Activated T-cell treated with anti-CD3 and anti-CD28 coated beads, Interleukin-2, amount 50 U/mL, for 4 hours (primary cell): ENCODE measurements at places on chromosomes 2 and 18.

- no peak for DNase-seq
These were observed 30.8 kb downstream of the AOX1 start for GRCh38 chr2:200616656-200617055.

DNA sequence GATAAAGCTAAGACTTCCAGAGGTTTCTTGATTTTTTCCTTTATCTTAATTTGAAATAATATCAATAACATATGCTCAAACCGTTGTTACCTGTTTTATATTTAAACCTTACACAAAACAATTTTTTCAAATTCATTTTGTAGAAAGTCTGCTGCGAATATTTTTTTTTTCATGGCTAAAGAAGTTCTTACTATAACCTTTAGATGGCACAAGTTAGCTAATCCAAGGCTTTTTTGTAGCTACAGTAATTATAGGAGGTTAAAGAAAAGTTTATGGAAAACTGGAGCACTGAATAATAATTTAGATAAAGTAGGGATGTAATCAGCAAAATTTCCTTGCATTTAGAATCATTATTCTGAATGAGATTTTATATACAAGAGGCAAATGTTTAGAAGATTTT is 78.0 kb upstream of the PNPT1 start:
- no peak for DNase-seq

- no peak for DNase-seq
These were observed 164.1 kb downstream of the DCDC2C start for GRCh38 chr2:3867469-3867868.

DNA sequence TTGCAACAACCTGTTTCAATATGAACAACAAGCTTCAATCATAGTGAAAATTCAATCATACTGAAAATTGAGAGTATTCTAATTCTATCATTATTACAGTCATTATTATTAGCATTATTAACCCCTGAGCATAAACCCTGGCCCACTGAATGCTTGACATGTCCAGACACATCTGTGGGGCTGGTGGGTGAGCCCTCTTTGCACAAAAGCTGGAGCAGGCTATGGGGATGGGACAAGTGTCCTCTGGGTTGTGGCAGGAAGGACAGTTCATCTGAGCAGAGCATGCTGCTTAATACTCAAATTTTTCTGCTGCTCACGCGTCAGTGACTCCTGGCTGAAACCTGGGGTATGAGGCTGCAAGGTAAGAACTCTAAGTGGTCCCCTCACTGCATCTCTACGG is 451.1 kb upstream of the POU3F3 start:
- no peak for DNase-seq

DNA sequence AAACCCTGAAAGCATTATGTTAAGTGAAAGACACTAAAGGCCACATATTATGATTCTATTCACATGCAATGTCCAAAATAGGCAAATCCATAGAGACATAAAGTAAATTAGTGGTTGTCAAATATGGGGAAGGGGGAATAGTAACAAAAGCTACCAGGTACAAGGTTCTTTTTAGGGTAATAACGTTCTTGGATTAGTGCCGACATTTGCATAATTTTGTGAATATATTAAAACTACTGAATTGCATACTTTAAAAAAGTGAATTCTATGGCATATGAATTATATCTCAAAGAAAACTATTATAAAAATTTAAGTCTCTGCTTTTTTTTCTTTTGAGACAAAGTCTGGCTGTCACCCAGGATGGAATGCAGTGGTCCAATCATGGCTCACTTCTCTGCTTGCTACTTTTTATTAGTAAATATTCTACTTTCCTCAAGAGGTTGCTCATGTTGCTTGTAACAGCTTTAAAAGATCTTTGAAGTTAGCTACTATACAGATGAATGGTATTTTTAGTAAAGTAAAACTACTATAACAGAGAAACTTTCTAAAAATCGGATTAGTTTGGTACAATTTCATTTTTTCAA is 2.5 kb downstream of the SESTD1 start:
- DNase-seq = no peak

DNA sequence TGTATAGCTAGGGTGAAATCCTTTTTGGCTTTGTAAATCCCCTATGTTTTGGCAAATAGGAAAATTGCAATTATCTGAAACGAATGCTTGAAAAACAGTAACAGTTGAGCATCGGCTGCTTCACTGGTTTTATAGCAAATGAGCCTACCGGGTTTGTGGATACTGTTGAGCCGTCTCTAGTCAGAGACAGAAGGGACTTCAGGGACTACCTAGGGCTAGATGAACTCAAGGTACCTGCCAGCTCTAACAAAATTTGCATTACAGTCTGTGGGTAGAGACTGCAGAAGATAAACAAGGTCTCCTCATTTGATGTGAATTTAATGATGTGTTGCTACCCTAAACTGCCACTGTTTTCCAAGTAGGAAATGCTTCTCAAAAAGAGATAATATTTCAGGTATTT is 101.1 kb downstream of the EML6 start:
- DNase-seq = no peak

GRCh38 chr2:100412881-100413321 is 4.6 kb downstream of the CHST10 start:
- DNase-seq = no peak

DNA sequence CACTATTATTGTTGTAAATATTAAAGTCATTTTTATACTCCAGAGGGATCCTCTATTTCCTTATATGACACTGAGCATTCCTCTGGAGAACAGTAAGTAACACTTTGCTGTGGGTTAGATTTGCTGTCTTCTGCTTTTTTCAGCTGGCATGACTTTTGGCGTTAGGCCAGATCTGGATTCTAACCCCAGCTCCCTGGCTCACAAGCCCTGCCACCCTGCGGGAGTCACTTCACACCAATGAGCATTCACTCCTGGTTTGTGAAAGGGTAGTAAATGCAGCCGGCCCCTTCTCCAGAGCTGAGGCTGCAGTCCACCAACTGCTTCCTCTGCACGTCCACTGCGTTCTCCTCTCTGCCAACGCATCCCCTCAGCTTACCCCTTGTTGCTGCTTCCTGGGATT is 373.8 kb upstream of the RAB6C start:
- DNase-seq = no peak

DNA sequence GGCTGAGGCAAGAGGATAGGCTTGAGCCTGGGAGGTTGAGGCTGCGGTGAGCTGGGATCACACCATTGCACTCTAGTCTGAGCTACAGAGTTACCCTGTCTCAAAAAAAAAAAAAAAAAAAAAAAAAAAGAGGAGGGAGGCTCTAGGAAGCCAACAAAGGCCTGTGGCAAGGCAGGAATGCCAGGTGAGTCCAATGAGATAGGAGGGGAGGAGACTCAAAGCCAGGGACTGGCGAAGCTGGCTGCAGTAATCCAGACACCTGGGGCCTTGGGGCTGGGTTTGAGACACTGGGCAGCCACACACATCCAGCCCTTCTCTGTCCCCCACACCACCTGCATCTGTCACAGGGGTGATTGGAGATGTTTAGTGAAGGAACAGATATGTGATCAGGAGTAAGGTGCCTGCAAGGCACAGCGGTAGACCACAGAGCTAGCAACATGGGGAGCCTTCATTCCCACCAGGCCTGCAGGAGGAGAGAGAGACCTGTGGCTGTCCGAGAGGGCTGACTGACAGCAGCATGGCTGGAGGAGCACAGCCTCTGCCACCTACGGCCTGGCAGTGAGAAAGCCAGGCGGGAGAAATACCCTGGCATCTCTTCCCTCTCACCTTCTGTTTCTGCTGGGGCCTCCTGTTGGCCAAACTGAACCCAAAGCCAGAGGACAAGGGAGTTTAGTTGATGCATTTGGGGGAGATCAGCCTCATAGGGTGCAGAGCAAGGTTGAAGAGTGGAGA is 9.5 kb downstream of the CHPF start:
- no peak for DNase-seq

GRCh38 chr2:14220101-14220500 is 412.4 kb upstream of the LRATD1 start:
- no peak for DNase-seq

DNA sequence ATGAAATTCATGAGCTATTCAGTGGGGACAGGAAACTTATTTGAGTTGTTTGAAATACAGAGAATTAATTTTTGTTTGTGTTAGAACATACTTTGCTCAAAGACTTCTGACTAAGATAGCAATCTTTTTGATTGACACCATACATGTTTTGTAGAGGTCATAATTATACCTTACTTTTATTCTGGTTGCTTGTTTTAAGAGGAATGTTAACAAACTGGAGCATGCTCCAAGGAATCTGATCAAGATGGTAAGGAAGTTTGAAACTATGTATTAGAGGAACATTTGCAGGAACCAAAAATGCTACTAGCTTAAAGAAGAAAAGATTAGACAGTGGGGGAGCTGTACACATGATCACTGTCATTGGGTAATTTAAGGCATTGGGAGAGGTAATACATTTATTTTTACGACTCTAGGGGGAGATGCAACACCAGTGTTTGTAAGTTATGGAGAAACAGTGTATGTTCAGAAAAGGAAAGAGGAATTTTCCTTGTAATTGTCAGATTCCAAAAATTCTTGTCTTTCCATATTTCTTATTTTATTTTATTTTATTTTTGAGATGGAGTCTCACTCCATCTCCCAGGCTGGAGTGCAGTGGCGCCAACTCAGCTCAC is 8.0 kb downstream of the AGFG1 start:
- no peak for DNase-seq
